ENCODE measurements at places on chromosomes 5 and 9. TPM values are rescaled to one million over a fixed set of nuclear protein-coding genes. Genes with fewer than 3 reads are reported as not detected.

GRCh38 chr5:14467251-14467650 is 114.3 kb upstream of the OTULINL start:
- no peak for DNase-seq

DNA sequence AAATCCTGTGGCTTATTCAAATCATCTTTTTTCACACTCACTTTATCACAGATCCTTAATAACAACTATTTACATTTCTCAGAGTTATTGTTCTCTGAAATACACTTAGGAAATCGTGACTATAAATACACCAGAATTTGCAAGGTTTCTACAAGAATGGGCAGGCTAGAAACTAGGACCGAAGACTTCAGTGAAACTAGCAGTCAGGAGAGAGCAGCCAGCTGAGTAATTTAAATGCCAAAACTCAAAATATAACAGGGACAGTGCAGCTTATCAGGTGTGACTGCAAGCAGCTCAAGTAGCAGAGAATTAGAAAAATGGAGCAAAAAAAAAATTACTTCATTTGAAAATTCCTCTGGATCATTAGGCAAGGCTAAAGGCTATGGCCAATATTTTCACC is 719.3 kb upstream of the ZNF608 start:
- no peak for DNase-seq

IGFBPL1 gene
- total RNA-seq: 0.30 TPM

DNA sequence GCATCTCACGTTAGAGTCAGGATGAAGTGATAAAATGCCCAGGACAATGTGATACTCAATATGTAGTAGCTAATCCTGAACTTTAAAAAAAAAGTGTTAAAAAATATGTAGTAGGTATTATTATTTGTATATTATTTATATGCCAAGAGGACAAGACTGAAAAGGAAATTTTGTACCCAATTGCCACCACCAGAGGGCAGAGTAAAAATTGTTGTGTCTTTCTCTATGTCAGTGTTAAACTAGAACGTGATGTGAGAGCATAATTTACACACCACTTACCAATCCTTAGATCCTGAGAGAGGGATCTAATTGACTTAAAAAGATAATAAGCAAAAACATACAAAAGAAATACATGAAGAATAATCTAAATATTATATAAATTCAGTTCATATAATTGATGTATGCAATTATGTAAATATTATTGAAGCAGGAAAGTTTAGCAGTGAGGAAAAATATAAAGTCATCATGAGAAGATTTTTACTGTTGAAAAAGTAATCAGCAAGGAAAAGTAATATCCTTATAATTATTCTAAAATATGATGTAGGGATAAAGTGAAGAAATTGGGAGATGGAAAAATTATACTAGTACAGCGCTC is 288.9 kb downstream of the RAB3C start:
- DNase-seq: no peak

SLC4A9 gene
- total RNA-seq: 0.19 TPM

TERT gene
- total RNA-seq: not detected

- DNase-seq: no peak
These were observed 330.2 kb upstream of the NREP start for GRCh38 chr5:112087222-112087621.

GRCh38 chr9:18333157-18333556 is 140.8 kb upstream of the ADAMTSL1 start:
- DNase-seq: no peak

DNA sequence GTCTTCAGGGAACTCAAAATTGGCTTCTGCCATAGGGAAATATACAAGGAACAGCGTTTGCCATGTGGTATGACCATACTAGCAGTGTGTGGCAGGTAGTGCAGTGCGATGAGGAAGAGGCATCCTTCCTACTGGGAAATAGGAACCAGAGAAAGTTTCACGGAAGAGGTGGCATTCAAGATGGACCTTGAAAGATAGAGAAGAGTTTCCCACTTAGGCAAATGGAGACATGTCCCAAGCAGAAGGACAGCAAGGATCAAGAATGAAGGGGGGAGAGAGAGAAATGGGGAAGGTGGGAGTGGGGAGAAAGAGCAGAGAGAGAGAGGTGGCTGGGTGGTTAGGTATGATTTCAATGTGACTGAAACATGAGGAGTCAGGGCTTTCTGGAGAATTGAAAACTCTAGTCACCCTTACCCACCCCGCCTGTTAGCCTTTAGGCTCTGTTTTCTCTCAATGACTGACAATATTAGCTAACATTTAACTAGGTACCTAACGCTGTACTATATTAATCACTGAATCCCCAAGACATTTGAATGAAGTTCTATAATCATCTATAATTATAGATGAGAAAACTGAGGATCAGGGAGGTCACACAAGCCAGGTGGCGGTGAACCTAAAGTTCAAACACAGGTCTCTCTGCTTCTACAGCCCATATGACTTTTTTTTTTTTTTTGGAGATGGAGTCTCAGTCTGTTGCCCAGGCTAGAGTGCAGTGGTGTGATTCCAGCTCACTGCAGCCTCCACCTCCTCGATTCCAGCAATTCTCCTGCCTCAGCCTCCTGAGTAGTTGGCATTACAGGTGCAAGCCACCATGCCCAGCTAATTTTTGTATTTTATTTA is 171.3 kb downstream of the NR3C1 start:
- peak; percentile 24 for DNase-seq

- no peak for DNase-seq
These were observed 121.2 kb upstream of the LIFR start for GRCh38 chr5:38677636-38678035.

- no peak for DNase-seq
These were observed 20.7 kb upstream of the TRMT10B start for GRCh38 chr9:37732952-37733351.

GRCh38 chr9:81629440-81629839 is 59.9 kb downstream of the TLE1 start:
- DNase-seq: no peak

C9orf153 gene
- not detected for total RNA-seq

GLRA1 gene
- not detected for total RNA-seq

C5orf52 gene
- not detected for total RNA-seq

GRCh38 chr5:174281855-174282254 is 236.3 kb downstream of the NSG2 start:
- no peak for DNase-seq

DEPDC1B gene
- not detected for total RNA-seq

IL3 gene
- not detected for total RNA-seq

- no peak for DNase-seq
These were observed 14.2 kb downstream of the AP3B1 start for GRCh38 chr5:78280261-78280660.

DNA sequence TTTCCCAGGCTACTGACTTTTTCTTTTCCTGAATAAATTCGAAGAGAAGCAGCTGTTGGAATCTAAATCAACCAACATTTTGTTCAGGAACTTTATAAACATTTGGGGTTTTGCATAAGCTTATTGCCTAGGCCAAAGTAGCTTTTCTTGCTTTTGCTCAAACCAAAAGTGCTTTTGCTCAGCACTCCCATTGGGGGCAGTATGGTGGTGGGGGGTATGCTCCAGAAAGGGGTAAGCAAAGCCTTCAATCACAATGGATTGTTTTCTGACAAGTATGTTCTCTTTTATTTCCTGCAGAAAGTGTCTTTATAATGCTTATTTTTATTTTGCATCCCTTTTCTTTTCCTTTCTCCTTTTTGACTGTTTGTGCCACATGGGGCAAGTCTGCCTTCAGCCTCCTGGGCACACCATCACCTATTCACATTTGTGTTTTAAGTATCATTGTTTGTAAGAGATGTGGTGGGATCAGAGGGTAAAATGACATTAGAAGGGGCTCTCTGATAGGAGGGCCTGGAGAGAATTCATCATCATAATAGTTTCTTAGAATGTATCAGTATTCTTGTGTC is 86.0 kb downstream of the PRDM6 start:
- no peak for DNase-seq

DNA sequence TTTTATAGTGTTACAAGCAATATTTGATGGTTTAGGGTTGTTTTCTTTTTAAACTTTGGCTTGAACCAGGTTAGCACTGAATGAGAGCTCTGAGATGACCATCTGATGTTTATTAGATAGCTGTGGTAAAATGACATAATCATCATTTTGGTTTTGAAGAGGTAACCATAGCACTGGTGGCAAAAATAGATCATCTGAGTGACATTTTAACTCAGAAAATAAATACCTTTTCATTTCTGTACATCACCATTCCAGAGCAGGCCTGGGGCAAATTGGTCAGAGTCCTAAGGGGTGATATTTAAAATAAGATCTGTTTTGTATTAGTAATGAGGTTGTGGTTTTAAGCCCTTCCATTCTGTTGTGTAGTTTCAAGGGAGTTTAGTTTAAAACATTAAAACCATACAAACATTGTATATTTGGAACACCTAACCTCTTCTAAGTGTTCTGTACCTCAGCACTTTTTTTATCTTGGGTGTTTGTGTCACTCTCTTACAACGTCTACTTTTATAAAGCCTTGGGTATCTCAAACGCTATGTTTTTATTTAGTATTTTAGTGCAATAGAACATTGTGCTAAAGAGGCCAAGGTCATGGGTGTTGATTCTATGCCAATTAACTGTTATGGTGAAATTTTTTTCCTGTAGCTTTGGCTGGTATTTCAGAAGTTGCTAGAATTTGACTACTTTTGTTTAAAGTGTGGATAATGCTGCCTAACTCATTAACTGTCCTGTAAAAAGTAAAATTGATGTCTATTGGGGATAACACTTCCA is 166.1 kb downstream of the CD180 start:
- no peak for DNase-seq

GRCh38 chr9:105243015-105243686 is 1.3 kb upstream of the SLC44A1 start:
- DNase-seq: no peak

DNA sequence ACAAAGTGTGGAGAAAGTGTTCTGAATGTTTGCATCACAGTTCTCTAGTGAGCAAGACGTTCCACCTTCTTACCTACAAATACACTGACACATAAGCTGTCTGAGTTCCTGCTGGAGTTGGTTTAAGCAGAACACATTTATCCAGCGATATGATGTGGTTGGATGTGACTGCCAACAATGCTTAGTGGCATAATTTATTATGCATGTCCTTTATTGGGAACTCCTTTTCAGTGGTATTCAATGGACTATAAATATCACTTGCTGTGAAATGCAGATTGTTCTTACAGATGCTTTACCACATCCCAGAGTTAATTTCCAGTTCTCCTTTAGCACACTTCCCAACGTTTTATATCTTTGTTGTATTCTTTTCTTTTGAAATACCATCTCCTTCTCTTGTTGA is 222.2 kb downstream of the LURAP1L start:
- no peak for DNase-seq

- DNase-seq: no peak
These were observed 138.7 kb downstream of the SNX18 start for GRCh38 chr5:54656261-54656728.

DNA sequence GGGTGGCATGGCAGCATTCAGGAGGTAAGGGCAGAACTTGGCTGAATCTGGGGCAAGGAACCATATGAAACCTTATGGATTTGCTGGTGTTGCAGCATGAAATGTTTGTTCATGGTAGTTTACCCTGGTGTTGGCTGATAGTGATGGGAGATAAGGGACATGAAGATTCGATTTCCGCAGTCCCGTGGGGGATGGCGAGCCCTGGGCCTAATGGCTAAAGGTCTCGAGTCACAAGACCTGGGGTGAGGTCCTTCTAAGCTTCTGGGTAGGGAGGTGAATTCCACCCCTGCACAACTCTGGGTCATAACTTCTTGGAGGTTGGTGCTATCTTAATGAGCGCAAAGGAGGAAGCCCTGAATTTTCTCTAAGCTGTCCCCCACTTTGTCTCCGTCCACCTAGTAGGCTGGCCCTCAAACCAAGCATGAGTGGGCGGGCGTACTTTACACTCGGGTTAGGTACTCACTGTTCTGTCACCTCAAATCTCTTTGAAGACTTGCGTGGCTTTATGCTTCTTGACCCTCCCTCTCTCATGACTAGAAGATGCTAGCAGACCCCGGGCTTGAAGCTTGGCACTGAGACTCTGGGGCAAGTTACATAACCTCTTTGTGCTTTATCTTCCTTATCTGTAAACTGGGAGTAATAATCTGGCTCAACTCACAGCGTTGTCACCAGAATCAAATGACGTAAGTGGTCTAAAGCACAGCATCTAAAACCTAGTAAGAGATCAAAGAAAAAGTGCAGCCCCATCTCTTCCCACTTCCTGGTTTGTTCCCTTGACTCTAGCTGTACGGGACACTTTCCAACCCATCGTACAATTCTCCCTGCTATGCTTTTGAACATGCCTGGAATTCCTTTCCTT is 72.5 kb downstream of the BASP1 start:
- no peak for DNase-seq

DNA sequence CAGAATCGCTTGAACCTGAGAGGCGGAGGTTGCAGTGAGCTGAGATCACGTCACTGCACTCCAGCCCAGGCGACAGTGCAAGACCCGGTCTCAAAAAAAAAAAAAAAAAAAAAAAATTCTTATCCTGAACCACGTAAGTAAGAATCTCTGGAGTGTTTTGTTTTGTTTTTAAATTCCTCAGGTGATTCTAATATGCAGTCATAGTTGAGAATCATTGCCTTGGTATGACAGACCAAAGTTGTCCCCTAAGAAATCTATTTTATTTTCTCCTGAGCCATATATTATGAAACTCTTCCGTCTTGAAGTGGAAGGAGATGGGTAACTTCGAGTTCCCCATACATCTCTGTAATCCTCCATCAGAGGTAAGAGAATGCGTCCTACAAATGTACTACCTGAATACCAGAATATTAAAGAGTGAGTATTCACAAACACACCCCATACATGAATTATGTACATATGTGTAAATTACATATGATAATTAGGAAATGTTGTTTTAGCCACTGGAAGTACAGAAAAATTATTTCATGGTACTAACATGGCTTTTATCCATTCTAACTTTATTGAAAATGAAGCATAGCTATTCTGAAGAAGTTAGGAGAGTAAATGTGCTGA is 26.7 kb upstream of the SVEP1 start:
- DNase-seq: no peak

DNA sequence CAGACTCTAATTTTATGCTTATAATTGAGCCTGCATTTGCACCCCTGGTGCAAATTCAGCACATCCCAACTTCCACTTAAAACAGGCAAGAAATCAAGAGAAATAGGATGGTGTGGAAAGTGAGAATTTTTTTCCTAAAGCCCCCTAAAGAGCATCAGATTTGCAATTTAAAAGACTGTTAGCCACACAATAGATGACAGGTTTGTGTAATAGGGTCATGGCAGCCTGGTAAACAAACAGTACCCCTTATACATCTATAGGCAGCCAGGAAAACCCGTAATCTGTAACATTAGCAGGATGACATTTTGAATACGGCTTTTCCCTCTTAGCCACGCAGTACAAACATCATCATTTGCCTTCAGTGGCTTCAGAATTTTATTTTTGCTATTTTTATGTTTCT is 17.2 kb downstream of the EBF1 start:
- DNase-seq: no peak

All from cardiac septum (tissue), 1 donor.